GM23248 (cell line): ENCODE measurements at places on chromosomes 2 and 18. TPM values are rescaled to one million over a fixed set of nuclear protein-coding genes. Genes with fewer than 3 reads are reported as not detected.

The NFU1 gene
- 12.4 and 38.5 TPM in 2 replicates for total RNA-seq

The HOXD10 gene
- total RNA-seq, result 17.2 and 23.5 TPM in 2 replicates

The EMILIN2 gene
- 23.9 and 30.2 TPM in 2 replicates for total RNA-seq

DNA sequence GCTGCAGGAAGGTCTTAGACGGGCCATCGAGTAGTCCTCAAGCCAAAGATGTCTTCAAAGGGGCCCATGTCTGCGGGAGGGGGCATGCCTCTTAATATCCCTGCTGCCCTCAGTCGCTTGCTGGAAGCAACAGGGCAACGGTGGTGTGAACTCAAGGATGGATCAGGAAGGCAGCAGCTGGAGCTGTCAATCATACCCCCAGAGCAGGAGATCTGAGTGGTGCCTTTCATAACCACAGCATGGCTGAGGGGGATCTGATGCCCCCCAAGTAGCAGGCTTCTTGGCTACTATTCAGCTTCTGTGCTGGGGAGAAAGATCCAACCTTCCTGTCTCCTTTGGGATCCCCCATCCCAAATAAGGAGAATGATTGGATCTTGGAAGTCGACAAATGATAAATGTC lies 46.4 kb downstream of the INSIG2 start:
- peaks cover 4% of the 10 kb centered on the region; the same call in 1 of the 2 replicates for H3K27me3 ChIP-seq
- H3K4me1 ChIP-seq, result no peaks in the 10 kb centered on the region
- H3K27ac ChIP-seq, result no peak overlapping the region
- H3K4me3 ChIP-seq, result no peak overlapping the region

DNA sequence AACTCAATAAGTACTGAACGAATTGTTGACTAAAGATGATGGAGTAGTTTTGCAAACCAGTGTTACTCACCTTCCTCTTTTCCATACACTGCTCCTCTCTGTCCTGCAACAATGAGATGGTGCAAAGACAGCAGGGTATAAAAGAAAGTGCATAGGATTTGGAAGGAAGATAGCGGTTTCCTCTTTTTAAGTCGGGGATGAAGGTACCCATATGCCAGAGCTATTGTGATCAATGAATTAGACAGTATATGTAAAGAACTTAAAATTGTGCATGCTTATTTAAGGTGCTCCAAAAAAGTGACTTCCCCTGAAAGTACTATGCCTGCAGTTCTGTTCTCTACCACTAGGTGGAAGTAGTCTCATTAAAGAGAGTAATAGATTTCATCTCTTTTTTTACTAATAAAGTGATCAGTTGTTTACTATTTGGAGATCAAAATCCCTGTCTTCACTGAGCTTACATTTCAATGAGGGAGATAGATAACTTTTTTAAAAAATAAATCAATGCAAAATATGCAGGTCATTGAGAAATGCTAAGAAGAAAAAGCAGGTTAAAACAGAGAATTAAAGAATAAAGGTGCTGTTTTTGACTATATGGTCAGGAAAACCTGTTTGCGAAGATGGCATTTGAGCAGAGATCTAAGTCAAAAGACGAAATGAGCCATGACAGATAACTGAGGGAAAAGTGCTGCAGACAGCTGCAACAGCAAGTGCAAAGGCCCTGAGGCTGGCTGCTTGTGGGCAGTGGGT lies 339.7 kb upstream of the SLC14A2 start:
- no peaks in the 10 kb centered on the region for H3K27me3 ChIP-seq
- peak; percentile 24 for DNase-seq
- no peaks in the 10 kb centered on the region for H3K36me3 ChIP-seq
- no peak overlapping the region for H3K27ac ChIP-seq
